ENCODE measurements at places on chromosomes 13 and 19.

DNA sequence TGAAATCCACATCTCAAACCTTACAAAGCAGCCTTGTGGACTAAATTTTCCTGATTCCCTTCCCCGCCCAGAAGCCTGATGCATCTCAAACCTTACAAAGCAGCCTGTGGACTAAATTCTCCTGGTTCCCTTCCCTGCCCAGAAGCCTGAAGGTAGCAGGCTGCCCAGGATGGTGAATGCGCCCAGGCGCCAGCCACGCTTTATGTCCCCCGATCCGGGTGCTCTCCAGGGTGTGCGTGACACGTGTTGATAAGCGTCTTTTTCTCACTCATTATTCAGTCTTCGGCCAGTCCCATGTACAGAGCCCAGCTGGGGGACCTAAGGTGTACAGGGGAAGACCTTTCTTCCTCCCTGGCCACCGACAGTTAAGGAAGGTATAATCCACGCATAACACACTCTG is 31.8 kb downstream of the LAMP1 start:
- DNase-seq: no peak

DNA sequence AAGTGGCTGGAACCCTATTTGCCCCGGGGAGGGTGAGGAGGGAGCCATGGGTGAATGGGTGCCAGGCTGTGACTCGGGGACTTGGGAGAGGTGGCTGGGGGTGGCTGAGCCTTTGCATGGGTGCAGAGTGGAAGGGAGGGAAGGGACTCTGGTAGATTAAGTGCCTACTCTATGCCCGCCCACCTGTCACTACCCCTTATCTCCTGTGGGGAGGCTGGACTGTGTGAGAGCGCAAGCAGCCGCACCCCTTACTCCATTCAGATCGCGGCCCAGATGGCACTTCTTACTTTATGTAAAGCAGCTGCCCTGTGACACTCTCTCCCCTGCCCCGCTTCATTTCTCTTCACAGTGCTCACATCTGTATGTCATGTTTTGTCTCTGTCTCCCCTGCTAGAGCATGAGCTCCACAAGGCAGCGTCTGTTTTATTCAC is 2.9 kb downstream of the KASH5 start:
- DNase-seq: no peak

- no peak for DNase-seq
These were observed 107.8 kb downstream of the SGCG start for GRCh38 chr13:23288564-23288963.

GRCh38 chr19:11131471-11131870 is 24.1 kb downstream of the SPC24 start:
- no peak for DNase-seq

- no peak for DNase-seq
These were observed 1030.4 kb downstream of the SLITRK5 start for GRCh38 chr13:88701551-88701950.

DNA sequence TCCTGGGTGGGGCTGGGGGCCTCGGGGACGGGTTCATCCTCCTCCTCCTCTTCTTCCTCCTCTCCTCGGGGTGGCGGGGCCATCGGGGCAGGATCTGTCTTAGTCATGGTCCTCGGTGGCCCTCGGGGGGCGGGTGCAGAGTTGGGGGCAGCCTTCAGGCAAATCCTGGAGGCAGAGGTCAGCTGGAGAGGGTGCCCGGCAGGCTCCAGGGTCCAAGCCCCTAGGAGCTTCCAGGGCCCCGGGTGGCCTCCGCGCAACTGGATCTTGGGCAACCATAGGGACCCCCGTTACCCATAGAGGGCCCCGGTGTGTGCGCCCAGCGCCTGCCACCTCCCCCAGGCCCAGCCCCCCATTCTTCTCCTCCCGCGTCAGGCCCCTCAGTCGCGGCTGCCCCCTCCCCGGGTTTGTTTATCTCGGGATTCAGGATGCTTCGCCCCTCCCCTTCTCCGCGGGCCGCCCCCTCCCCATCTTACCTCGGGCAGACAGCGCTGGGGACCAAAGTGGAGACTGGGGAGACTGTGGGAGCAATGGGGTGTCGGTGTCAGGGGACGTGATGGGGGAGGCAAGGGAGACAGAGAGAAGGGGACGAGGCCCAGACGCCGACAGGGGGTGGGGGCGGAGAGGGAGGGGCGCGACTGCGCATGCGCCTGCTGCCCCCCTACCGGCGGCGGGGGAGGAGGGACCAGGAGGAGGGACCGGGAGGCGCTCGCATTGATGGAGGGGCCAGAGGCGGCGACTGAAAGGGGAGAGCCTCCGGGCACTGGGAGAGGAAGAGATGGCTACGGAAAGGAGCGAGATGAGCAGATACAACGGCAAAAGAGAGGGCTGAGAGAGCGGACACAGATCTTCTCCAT is at the start of gene CLIP3:
TSS of gene CLIP3 (minus strand) at position 623 of the 854 bp plus-strand sequence. CDS start at position 107, 516 bp downstream.
- peak; percentile 69 for DNase-seq

DNA sequence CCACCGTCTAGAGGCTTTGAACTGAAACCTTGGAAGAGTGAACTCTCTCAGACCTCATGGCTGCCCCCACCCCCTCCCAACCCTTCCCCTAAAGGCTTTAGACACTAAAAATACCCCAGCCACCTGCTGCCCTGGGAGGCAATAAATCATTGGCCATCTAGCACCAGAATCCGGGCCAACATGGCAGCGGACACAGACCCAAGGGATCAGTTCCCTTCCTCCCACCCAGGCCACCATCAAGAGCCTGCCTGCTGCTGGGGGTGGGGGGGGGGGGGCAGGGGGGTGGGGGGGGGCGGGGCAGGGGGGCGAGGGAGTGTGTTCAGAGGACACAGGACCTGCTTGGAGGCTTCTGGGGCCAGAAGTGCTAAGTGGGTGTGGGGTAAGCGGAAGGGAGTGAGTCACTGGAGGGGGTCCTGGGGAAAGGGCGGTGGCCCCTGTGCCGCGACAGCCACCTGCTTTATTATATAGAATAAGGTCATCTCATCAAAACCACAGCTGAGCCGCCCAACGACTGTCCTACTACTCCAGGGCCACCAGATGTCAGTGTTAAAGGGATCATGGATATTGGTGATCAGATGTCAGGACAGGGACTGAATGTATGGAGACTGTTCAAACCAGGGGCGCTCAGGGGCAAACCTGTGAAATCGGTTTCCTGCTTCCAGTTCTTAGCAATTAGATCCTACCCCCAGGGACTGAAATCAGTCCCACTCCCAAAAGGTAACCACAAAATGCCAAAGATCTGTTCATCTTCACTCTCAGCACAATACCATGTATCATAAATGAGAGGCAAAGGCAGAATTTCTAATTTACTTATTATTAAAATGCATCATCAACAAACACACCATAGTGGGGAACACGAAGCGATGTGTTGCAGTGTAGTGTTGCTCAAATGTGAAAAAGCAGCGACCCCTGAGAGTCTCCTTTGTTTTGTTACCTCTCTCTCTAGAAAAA is 24.3 kb downstream of the ARL11 start:
- no peak for DNase-seq

DNA sequence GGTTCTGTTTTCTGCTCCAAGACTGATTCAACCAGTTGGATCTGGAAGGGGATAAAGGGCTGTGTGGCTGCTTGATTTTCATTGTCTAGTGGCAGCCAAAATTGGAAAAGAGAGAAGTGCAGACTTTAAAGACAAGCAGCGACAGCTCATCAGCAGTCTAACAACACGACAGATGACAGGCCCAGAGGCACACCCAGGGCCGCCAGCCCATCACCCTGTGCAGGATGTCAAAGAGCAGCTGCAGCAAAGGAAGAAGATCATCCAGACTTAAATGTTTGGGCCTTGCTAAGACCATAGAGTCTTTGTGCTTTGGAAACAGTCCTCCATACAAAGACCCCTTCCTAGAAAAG is 421.0 kb upstream of the KLF12 start:
- DNase-seq: no peak

- DNase-seq: no peak
These were observed 841 bp upstream of the ZNF223 start for GRCh38 chr19:44050740-44051649.

DNA sequence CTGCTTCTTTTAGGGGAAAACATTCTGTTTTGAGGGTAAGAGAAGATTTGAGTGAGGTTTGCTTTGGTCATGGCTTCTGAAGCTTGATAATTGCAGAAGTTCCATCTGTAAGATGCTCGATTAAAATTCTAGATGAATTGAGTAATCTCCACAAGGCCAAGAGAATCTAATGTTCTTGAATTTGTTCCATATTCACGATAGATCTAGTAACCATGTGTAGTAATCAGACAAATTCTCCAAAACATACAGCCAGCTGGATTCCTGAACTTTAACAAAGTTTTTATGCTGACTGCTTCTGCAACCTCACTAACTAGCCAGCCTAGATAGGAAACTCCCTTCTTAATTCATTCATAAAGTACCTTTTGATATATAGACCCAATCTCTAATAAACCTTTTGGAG is 92.7 kb downstream of the COL4A2 start:
- DNase-seq: no peak

DNA sequence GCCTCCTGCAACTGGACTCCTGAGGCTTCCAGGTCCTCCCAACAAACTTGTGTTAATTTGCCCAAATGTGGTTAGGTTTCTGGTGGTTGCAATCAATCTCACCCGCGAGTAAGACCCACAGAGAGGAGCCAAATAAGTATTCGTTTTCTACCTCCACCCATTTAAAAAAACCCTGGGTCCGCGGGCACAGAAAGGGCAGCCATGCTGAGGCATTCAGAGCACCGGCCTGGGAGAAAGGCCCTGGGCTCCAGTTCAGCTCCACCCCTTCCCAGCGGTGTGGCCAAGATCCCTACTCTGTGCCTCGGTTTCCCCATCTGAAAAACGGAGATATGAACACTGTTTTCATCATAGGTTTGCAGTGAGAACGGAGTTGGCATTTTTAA is 56.9 kb downstream of the PEPD start:
- DNase-seq: no peak

DNA sequence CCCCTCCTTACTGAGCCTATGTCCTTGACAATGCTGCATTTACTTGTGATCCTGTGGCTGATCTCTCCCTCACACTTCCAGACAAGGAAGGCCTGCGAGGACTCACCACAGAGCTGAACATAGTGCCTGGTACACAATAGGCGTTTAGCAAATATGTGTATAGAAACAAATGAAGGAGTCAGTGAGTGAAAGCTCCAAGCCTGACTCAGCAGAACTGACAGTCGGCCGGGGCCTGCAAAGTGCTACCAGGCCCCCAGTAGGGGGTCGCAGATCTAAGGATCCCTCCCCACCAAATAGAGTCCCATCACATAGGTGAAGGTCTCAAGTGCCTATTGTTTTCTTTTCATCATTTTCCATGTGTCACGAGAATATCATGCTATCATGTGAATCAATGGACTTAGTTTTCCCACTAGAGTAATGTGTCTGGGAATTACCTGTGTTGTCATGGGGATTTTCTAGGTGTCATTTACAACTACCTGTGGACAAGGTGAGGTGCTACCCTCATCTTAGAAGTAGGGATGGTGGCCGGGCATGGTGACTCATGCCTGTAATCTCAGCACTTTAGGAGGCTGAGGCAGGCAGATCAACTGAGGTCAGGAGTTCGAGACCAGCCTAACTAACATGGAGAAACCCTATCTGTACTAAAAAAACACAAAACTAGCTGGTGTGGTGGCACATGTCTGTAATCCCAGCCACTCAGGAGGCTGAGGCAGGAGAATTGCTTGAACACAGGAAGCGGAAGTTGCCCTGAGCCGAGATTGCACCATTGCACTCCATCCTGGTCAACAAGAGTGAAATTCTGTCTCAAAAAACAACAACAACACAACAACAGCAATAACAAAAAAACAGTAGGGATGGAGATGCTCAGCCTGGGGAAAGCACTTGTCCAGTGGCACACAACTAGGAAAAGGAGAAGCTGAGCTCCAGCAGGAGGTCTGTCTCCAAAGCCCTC is 50.3 kb upstream of the CYP2A7 start:
- DNase-seq: no peak

GRCh38 chr19:38744874-38745273 is 600 bp upstream of the CAPN12 start:
- DNase-seq: no peak

DNA sequence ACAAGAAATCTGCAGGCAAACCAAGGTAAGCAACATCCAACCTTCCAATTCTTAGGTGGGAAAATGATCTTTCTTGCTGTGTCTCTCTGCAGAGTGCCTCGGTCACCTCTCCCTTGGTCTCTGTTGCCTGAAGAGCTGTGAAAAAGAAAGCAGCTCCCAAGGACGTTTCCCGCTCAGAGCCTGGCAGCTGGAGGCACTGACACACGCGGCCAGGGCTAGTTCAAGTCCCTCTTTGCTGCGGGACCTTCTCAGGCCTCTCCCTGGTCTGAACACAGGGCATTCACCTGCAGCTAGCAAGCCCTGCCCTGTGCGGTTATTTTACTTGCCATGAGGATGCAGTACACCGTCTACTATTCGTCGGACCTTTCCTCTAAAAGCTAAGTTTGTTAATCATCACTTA is 3.8 kb downstream of the MED26 start:
- no peak for DNase-seq

- no peak for DNase-seq
These were observed 77.1 kb downstream of the CCNA1 start for GRCh38 chr13:36509369-36509768.

- DNase-seq: no peak
These were observed 70.3 kb downstream of the PIBF1 start for GRCh38 chr13:72852207-72852606.

GRCh38 chr19:1947651-1948209 is 6.8 kb downstream of the CSNK1G2 start:
- DNase-seq: no peak

- DNase-seq: no peak
These were observed 183.3 kb downstream of the KCNRG start for GRCh38 chr13:50198508-50198907.

DNA sequence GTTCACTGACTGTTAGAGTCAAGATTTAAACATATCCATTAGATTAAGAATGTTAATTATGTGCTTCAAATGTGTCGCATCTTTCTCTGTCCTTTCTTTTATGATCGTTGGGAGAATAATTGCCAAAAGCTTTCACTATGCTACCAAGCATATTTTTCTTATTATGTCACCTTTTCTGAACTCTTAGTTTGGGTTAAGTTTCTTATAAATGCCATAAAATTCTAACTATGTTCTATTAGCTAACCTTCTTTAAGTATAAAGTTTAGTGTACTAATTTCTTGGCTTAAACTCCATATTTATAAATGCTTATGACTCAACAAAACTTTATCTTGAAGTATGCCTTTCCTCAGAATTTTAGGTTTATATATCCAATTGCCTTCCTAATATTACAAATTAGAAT is 1759.4 kb downstream of the PCDH9 start:
- no peak for DNase-seq

- DNase-seq: no peak
These were observed 721.5 kb upstream of the KLHL1 start for GRCh38 chr13:70829748-70830147.

DNA sequence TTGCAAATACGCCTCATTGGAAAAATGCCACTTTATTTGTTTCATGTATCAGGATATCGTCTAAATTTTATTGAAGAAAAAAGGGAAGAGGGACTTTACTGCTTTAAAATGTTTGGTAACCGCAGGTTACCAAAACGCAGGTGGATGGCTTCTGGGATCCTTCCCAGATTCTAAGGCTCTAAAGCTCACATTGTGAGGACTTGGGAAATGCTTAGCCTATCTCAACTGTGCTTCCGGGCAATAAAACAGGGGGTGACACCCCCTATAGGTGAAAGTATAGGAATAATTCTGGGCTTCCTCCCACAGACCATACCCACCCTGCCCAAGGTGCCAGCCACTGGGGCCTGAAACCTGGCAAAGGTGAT is 73.2 kb upstream of the IPO5 start:
- no peak for DNase-seq
